ENCODE measurements at places on chromosomes 2 and 18.

DNA sequence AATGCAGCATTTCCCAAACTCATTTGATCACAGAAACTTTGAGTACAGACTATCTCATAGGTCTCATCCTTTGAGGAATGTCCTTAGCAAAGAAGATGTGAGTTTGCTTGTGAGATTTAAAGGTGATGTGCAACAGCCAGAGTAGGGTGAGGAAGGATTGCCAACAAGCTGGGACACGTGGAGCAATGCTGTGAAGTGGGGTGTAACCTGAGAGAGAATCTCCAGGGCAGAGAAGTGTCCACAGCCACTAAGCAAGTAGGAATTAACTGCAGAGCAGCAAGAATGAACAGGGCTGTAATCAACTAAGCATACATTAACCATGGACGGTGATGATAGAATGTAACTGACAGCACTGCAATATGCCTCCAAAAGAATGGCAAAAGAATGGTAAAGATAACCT is 469.9 kb upstream of the NRP2 start:
- DNase-seq: no peak

DNA sequence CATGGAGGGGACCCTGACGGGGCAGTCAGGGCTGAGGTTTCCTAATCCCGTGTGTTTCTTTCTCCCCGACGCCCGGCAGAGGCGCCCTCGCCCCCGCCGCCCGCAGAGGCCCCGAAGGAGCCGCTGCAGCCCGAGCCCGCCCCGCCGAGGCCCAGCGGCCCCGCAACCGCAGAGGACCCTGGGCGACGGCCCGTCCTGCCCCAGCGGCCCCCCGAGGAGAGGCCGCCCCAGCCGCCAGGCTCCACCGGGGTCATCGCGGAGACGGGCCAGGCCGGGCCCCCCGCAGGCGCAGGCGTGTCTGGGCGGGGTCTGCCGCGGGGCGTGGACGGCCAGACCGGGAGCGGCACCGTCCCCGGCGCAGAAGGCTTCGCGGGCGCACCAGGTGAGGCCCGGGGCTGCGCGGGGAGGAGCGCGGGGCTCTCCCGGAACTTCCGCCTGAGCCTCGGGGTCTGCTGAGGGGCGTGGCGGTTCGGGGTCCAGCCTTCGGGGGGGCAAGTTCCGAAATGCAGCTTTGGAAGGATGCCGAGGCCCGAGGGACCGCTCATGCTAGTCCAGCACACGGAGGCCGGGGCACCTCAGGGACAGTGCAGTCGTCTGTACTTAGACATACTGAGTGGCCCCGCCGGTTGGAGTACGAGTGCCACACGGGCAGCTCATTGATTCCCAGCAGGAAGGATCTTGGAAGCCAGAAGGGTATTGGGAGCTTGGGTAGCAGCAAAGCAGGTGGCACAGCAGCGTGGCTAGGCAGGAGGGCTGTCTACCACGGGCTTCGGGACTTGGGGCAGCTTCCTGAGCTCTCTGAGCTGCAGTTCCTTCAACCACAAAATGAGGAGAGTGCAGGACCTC is 60.1 kb downstream of the EMILIN2 start:
- DNase-seq: peak; percentile 55

DNA sequence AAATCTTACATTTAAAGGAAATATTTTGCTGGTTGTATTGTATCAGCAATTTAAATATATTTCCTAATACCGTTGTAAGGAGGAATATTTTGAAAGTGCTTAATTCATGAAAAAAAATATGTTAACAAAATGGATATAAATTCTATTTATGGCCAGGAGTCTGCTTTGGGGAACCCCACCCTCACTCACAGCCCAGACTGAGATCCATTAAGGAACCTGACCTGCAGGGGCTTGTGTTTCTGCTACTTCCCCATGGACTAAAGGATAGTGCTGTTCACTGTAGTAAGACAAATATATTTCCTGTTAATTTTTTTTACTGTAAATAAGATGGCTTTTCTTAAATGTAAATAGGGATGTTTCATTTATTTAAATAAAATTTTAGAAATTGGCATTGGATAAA is 221.9 kb upstream of the COL3A1 start:
- peak; percentile 23 for DNase-seq

GRCh38 chr2:222257645-222258044 is 41.2 kb downstream of the PAX3 start:
- no peak for DNase-seq

GRCh38 chr2:102187496-102188150 is 800 bp downstream of the IL1RL2 start:
- peak; percentile 64 for DNase-seq

- DNase-seq: no peak
Observed at GRCh38 chr18:48727681-48728080, 188.8 kb downstream of the CTIF start.

GRCh38 chr2:200649724-200650123 is 63.9 kb downstream of the AOX1 start:
- no peak for DNase-seq

DNA sequence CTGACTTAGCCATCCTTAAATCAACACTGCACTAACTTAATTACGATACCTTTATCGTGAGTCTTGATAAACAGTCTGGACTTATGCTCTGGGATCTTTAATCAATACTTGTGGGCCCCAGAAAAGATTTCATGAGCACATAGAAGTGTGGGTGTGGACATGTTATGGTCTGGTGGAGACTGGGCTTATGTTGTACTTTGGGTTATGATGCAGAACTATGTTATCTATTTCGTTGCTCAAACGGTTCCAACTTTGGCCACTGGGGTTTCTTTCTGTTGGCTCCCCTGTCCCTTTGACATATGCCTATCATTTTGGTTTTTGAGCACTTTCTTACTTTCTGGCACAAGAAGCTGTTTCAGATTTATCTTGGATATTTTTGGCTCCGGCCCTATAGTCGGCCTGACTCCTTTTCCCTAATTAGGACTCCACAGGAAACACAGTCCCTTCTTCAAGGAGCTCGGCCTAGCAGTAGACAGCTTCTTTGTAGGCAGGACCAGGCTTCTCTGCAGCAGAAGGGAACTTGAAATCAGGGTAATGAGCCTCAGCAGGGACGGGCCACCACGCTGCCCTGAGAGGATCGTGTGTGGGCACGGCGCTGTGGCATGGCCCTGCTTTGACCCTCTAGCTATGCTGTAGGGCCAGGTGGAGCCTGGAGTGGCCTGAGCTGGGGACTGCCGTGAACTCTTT is 54.6 kb upstream of the TXNDC2 start:
- no peak for DNase-seq

DNA sequence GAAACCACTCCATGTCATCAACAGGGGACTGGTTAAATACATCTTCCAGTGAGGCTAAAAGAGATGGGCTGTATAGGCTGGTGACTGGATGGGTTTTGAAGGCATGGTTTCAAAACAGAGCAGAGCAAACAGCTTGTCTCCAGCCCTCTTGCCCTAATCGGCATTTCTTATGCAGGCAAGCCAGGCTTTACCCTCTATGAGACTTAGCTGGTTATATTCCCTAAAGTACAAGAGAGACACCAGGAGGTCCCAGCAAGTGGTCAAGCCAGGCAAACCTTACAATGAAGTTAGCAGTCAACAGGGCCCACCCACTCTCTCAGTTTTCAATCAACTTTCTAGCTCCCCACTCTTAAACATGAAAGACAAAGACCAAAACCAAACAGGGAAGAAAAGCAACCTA is 19.0 kb downstream of the OSBPL1A start:
- DNase-seq: no peak

- DNase-seq: no peak
Observed at GRCh38 chr2:156396126-156396525, 40.1 kb upstream of the GPD2 start.

DNA sequence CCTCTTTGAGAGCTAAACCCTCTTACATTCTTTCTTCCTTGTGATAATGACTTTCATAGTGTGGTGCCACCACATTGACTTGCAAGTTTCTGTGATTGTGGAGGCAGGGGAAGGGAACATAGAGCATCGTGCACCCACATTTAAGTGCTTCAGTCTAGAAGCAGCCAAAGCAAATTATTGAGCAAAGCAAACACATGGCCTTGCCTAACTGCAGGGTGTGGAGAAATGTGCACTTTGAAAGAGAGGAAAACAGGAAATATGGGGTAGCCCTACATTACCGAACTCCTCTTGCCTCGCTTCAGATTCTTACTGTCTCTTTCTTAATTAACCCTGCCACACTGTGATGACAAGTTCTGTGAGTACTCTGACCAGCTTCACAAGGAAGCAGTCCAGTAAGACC is 814.6 kb downstream of the SLC4A3 start:
- DNase-seq: no peak

DNA sequence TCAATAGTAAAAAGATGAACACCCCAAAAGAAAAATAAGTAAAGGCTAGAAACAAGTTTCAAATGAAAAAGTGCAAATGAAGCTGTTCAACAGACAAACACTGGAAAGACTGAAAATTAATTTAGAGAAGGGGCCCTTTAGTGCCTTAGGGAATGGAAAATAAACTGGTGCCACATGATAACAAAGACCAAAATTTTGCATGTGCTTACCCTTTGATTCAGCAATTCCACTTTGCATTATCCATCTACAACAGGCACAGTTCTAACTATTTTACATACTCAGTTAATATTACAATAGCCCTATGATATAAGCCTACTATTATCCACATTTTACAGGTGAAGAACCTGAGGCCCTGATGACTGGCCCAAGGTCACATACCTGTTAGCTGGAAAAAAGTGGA is 183.9 kb downstream of the NBAS start:
- no peak for DNase-seq

- no peak for DNase-seq
Observed at GRCh38 chr18:36680042-36680441, 148.8 kb downstream of the TPGS2 start.

DNA sequence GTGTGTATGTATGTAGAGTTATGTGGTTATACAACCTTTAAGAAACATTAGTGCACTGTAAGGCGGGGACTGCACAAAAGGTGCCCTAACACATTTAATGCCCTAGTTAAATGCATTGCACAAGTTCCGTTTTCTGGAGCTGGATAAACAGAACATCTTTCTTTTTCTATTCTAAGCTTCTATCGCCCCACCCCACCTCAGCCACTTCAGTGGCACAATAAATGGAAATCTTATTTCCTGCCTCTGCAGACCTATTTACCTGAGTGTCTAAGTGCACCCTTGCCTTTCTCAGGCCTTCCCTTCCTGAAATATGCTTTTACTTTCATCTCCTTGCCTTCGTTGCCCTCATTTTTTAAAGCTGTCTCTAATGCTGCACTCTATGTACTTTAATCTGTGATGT is 123.5 kb downstream of the TANC1 start:
- DNase-seq: no peak

DNA sequence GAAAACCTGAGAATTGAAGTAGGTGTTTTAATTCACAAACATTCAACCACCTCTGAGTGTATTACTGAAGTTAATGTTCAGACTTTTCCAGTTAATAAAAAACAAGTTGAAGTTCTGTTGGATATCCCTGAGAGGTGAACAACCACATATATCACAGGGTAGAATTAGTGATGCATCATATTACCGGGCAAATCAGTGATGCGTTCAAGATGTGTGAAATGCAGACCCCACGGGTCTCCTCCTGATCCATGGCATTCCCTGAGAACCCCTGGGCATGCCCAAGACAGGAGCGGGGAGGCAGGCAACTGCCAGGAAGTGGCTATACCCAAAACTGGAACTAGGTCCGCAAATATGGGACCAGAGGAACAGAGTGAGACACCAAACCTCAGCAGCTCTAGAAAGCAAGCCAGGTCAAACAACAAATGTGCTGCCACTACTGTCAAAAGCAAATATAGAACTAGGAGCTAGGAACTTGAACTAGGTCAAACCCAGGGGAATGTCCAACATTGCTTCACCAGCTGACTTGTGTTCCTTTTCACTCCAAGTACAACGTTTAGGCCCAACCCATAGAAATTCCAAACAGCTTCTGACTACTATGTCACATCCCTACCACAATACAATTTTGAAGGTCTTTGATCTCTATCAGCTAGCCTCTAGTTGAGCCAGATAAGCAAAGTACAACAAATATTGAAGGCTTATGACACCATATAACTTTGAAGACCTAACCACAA is 20.2 kb downstream of the PSTPIP2 start:
- DNase-seq: no peak

GRCh38 chr2:168633200-168633599 is 169.2 kb upstream of the NOSTRIN start:
- DNase-seq: no peak

GRCh38 chr18:80033181-80034067 is 810 bp upstream of the RBFA start:
- no peak for DNase-seq

GRCh38 chr2:227480528-227480927 is 8.6 kb downstream of the AGFG1 start:
- DNase-seq: no peak

GRCh38 chr2:240707043-240707756 is 15.5 kb downstream of the AQP12A start:
- DNase-seq: no peak

DNA sequence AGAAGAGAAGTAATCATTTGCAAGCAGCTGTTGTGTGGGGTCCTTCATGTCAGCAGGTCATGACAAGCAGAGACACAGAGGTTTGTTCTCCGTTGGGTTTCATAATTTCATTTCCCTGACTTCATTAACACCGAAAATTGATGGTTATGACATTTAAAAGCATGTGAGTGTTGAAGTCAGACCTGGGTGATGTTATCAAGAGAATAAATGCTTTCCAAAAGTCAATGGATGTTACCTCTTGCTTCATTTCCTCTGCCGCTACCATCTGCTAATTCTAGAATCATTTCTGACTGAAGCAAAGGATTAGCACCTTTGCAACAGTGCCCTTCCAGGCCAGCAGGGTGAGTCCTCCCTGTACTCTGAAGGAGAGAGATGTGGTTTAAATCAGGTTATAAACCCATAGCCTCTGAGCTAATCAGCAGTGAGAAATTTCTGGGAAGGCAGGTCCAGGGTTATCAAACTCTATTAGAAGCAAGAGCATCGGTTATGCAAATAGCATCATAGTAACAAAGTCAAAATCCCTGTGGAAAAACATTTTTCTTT is 446.2 kb downstream of the PIK3C3 start:
- no peak for DNase-seq

- DNase-seq: no peak
Observed at GRCh38 chr2:239380831-239381708, 19.8 kb downstream of the HDAC4 start.

- DNase-seq: no peak
Observed at GRCh38 chr2:141392517-141393213, 738.2 kb downstream of the LRP1B start.

- no peak for DNase-seq
Observed at GRCh38 chr18:10371165-10371564, 83.3 kb upstream of the APCDD1 start.

- DNase-seq: no peak
Observed at GRCh38 chr2:88165332-88166003, 4.7 kb upstream of the THNSL2 start.

- no peak for DNase-seq
Observed at GRCh38 chr2:25198576-25198975, 30.2 kb upstream of the POMC start.

GRCh38 chr2:63553049-63553448 is 35.2 kb downstream of the WDPCP start:
- DNase-seq: no peak

GRCh38 chr2:159073256-159073655 is 104.8 kb downstream of the TANC1 start:
- DNase-seq: no peak

DNA sequence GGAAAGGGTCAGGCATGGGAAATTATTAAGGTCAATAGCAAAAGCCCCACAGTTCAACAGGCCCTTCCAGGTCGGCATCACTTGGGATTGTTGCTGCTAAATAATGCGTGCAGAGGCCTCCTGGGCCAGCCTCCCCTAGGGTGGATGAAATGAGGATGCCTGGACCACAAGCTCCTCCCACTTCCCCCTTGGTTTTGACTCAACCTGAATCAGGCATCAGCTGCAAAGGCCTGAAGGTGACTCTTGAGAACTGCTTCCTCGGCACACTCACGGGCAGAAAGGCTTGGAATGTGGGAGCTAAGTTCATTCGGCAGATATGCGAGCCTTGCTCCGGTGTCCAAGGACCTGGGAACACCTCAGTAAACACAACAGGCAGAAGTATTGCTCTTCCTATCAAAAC is 69.3 kb downstream of the MBP start:
- no peak for DNase-seq

All from right hindlimb (tissue), 1 donor.